T-helper 9 cell (primary cell): ENCODE measurements at places on chromosomes 16 and 17.

- DNase-seq = no peak
Observed at GRCh38 chr17:42453439-42453838, 5.2 kb upstream of the ATP6V0A1 start.

DNA sequence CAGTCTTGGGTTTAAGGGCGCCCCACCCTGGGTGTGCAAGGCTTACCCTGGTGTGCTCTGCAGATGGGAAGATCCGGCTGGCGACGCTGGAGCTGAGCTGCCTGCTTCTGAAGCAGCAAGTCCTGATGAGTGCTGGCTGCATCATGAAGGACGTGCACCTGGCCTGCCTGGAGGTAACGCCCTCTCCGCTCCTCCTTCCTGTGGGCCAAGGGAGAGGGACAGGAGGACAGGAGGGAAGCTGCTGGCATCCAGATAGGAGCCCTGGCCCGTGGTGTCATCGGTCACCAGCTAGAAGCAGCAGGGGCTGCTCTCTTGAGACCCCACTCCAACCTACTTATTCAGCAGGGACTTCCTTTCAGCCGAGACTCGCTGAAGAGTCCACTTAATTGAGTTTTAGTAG, 97.8 kb downstream of the CLEC16A start:
- DNase-seq = no peak

DNA sequence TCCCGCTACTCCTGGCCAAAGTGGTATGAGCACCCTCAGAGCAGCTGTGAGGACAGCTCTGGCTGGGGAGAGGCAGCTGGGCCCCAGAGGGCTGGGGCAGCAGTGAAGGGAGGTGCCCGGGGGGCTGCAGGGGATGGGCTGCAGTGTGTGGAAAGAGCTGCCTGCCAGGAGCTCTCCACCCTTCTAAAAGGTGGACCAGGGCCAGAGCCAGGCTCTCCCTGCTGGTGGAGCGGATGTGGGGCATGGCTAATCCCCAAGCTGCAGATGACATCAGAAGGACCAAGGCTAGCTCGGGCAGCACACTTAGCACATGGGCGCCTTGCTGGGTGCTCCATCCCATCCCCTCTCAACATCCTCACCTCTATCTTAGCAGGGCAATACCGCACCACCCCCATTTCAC, 103.1 kb downstream of the SDK2 start:
- no peak for DNase-seq

DNA sequence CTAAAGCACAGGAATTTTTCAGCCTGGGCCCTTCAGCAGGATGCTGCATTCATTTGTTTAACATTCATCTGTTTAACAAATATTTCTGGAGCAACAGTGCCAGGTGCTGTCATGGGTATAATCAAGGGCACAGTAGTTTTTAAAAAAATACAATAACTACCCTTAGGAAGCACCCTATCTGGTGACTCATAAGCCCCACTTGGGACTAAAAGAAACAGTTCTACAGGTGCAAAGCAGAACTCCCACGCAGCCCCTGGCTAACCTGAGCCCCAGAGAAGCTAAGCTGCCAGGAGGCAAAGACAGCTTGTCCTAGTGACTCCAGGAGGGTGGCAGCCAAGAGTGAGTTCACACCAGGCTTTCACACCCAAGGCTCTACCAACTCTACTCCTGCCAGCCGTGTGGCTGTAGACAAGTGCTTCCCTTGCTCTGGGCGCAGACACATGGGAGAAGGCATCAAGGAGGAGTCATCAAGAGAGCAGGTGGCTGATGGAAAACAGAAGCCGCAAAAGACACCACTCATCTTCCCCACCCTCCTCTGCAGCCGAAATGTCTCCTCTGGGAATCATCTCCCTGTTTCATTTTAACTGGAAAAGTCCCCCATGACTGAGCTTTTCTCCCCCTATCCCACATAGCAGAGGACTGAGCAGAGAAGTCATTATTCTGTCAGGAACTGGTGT, 14.4 kb downstream of the CUEDC1 start:
- DNase-seq = no peak

DNA sequence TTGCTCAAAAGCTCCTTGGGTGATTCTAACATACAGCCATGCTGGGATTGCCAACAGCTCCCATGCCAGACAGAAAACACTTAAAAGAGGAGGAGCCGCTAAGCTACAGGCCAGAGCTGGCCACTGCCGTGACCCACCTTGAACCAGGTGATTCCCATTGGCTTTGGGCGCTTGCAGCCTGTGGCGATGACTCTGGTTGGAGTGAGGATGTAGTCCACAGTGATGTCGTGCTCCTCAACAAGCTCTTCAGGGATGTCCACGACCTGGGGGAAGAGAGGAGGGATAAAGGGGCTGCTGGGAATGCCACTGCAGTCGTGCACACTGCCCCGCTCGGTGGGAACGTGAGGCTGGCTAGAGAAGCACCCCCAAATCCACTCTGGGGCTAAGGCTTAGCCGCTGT, 13.5 kb downstream of the MTHFSD start:
- DNase-seq = no peak

DNA sequence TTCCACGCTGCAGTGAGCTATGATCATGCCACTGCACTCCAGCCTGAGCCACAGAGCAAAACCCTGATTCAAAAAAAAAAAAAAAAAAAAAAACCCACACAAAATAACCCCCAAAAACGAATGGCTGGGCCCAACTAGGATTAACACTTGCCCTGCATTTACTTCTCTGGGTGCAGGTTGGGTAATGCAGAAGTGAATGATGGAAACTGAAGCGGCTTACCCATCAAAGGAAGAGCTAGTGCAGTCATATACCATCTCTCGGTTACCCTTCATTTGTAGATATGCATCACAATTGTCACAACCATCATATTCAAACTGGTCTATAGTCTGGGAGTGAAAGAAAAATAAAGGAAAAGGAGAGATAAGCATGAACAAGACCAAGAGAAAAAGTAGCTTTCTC, 819 bp downstream of the SUPT4H1 start:
- no peak for DNase-seq

DNA sequence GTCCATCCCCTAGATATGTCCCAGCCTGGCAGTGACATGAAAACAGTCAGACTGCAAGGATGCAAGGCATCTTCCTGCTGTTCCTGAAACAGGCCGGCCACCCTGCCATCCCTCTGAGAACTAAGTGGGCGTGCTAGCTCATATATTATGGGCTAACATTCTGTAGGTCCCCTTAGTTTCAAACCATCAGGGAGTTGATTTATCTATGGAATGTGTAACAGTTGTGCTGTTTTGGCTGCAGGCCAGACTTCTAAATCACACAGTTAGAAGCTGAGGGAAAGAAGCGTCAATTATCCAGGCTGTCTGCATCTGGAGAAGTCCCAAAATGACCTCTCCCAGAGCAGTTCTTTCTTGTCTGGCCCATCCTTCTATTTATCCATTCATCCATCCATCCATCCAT, 102.7 kb upstream of the DNAH9 start:
- no peak for DNase-seq

- DNase-seq = no peak
Observed at GRCh38 chr17:81583589-81584342, 31.6 kb upstream of the FAAP100 start.
